ENCODE measurements at places on chromosomes 7 and 10. TPM values are rescaled to one million over a fixed set of nuclear protein-coding genes. Genes with fewer than 3 reads are reported as not detected.
A peak's percentile ranks its signal among the peaks of the same experiment; 100 is the strongest.

The NKX2-3 gene
- not detected for polyA plus RNA-seq

The TMEM178B gene
- polyA plus RNA-seq: 0.56 TPM

DNA sequence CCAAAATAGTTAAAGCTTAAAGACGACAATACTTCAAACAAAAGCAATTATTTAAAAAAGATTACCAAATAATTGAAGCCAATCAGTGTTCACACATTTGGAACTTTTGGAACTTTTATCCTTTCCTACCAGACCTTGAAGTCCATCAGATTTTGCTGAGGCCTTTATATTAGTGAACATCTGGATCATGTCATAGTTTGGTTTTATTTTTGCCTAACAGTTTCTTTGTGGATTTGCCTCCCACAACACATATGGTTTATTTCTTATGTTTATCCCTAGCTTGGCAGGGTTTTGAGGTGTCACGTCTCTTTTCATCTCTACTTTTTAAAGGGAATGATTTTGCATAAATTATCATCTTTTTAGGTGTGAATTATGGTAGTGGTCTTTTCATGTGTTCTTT lies 242.4 kb downstream of the SEMA3A start:
- peak; percentile 26 for DNase-seq

DNA sequence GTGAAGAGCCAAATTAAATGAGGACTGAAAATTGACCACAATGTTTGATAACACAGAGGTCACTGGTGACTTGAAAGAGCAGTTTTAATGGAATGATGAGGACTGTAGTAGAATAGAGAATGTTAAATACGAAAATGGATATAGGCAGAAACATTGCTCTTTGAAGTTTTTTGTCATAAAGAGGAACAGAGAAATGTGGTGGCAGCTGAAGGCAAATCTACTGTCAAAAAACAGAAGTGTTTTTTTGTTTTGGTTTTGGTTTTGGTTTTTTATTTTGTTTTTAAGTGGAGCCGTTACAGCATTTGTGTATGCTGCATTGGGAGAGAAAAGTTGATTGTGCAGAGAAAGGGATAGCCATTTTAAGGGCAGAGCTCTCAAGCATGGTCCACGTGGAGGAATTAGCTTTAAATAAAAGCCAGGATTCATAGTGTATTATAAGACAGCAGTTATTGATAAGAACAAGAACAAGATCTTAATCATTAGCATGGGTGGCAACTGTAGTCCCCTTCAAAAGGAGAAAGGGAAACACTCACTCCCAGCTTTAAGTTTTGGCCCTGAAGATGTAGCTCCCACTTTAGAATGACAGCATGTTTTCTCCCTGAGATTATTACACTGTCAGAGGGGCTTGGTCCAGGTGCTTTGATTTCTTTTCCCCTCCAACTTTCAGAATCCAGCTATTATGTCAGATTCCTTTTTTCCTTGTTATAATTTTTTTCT lies 156.7 kb upstream of the BET1 start:
- no peak for DNase-seq
